Type B pancreatic cell (in vitro differentiated cells): ENCODE measurements at places on chromosomes 4 and X.

GRCh38 chr4:176238157-176238610, 30.8 kb downstream of the ASB5 start:
- DNase-seq: no peak

DNA sequence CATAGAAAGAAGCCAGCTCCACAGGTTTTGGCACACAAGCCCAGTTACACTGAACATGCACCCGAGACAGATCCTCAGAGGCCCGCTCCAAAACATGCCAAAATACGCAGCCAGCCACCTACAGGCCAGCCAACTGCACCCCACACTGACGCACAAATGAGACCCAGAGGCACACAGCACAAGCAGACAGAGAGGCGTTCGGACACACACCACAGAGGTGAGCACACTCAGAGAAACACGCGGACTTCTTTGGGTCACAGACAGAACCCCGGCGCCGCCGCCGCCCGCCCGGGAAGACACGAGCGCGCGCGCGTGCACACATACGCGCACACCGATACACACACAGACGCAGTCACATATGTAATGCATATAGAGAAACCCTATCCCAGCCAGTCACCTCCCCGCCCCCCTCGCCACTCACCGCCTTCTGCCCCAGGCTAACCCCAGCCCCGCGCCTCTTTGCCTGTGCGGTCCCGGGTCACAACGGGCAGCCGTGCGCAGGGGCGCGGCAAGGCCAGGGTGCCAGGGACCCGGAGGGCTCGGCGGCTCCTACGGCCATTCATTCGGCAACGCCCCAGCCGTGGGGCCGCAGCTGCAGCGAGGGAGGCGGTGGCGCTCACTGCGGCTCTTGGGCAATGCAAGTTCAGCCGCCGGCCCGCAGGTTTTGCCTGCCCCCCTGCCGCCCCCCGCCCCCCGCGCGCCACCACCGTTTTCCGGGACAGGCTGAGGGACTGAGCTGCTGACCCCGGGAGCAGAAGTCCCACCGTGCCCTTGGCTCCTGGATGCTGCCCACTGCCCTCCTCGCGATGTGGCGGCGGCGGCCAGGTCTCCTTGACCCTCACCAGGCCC, 553 bp downstream of the SEPTIN6 start:
- DNase-seq: no peak

DNA sequence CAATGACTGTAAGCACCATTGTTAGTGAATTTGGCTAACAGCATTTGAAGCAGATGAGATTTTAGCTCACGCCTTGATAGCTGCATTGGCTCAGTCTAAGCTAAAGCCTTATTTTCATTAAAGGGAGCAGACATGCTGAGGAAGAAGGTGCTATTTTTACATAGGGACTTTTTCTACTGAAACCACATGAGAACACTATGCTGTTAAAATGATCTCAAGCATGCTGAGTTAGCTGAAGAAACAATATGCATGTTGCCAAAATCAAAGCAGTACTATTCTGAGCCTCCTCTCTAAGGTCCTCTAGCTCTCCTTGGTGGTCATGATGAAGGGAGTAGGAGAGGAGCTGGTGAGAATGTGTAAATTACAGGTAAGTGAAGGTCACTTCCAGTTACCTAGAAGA, 134.4 kb upstream of the JADE1 start:
- DNase-seq: no peak

DNA sequence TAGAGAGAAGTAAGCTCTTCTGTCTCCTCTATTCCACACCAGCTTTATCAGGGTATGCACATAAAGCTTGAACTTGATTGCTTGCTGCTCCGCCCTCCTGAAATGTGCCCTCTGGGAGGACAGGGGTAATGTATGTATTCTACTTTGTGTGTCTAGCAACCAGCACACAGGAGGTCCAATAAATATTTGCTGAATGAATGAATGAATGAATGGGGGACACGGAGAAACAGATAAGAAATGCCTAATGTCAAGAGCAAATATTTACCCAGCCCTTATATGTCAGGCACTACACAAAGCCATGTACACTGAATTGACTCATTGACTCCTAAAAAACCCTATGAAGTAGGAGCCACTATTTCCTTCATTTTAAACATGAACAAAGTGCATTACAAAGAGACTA, 2.3 kb upstream of the MSL3 start:
- no peak for DNase-seq

DNA sequence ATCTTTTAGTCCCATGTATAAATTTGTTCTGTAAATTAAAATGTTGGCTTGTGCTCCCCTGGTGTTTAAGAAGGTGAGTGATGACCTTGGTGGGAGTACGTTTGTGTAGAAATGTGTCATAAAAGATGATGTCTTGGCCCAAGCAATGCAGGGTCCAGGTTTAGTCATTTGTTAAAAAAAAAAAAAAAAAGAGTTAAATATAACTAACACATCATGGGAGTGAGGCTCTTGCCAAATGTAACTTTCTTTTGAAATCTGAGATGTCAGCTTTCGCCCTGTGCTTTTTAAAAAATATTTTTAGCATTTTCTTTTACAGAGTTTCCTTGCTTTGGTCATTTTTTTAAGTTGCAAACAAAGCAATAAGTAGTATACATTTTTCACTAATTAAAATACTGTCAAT, 135.6 kb downstream of the FBXO8 start:
- no peak for DNase-seq

- DNase-seq: no peak
These were observed 19.0 kb downstream of the SMS start for GRCh38 chrX:21959362-21960051.

GRCh38 chr4:119872371-119873016, 194.2 kb downstream of the MAD2L1 start:
- no peak for DNase-seq

DNA sequence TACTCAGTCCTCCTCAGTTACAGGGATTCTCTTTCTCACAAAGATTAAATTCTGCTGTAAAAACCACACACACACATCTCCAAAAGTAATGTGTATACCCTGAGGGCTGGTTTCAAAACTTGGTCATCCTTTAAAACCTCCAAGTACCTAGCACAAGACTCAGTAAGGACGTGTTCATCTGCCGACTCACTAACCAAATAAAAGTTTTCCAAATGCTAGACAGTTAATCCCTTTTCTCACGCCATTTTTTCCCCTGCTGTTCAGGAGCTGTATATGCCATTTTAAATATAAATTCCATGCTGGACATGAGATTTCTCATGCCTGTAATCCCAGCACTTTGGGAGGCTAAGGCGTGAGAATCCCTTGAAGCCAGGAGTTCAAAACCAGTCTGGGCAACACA, 3.9 kb upstream of the SAT1 start:
- no peak for DNase-seq

DNA sequence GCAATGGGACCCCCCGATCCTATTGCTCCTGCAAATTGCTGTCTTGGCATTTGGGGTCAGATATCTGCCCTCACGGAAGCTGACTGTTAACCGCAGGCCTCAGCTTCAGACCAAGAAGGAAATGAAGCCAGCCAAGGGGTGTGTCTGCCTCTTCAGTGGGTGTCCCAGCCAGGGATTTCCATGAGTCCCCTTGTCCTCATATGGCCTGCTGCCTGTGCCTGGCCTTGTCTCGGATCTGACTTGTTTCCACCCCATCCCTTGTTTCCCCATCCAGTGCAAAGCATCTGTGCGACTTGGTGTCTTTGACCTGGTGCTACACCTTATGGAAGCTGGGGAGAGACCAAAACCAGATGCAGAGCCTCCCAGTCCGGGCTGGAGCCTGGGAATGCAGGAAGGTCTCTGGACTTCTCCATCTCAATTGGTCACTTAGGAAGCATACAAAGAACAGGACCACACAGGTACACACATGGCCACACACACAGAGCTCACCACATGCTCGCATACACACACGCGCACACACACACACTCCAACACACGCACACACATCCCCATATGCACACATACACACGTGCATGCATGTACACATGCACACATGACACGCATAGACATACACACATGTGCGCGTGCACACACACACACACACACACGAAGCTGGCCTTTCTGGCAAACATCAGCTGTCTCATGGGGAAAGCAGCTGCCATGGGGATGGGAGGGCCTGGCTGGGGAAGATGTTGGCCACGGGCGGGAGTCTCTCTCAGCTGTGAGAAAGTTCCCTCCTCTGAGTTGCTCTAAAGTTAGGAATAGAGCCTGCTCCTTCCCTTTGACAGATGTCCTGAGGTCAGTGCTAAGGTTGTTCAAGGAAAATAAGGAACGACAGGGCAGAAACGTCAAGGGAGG, 65.5 kb downstream of the CRMP1 start:
- DNase-seq: no peak

DNA sequence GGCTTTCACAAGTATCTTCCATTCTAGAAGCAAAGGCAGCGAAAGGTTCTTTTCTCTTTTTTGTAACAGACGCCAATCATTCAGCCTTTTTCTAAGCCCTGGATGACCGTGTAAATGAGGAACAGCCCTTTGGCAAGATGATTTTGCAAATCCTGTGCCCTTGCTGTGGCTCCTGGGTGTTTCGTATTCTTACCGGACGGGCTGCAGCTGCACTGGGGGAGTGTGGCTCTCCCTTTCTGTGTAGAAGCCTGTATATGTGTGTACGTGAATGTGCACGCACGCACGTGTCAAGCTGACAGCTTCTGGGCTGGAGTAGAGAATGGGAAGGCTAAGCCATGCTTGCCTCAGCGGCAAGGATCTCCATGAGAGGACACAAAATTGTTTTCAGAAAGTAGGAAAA, 8.2 kb downstream of the GRPEL1 start:
- no peak for DNase-seq

GRCh38 chr4:56250776-56251175, 136.5 kb downstream of the AASDH start:
- DNase-seq: no peak

DNA sequence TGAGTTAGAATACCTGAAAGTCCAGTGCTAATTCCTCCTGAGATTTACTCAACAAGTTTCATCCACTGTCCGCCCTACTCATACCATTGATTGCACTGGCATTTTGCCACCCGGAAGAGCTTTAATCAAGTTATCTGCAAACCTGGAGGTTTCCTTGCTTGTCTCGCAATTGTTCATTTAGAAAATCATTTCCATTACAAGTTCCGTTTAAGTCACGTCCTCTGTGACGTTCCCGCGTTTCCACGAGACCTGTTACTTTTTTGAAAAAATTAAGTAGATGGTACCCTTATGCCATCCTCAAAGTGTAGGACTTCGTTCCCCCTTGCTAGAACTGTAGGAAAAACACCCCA, 761 bp upstream of the FRYL start:
- DNase-seq: no peak

DNA sequence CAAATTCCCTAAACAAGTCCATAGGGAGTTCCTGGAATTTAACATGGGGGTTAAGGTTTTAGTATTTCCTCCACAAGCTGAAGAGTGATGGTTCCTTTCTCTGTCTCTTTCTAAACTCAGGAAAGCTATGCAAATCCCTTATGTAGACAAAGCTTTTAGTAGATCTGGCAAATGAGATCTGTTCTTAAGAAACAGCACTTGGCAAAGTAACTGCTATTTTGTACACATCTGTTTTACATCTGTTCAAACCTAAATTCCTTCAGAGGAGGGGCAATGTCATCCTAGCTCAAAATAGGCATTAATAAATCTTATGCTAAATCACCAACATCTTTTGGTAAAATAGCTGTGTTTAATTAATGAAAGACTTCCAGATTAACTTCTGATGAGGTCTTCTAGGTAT, 137.8 kb upstream of the TBC1D9 start:
- no peak for DNase-seq

DNA sequence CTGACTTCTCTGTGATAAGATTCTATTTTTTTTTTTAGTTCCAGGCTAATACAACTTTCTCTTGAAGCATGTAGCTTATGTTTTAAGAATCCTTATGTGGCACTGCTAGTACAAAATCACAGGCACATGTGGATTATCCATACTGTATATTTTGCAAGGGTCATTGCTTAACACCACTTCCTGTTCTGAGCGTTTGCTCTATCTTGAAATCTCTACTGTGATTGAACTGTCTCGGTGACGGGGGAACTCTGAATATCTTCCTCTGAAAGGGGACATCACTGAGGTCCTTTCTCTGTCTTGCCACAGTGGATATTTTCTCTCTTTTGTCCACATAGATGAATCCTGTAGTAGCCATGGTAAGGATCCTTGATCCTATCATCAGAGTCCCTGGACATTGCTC, 2.1 kb upstream of the WFS1 start:
- DNase-seq: no peak

DNA sequence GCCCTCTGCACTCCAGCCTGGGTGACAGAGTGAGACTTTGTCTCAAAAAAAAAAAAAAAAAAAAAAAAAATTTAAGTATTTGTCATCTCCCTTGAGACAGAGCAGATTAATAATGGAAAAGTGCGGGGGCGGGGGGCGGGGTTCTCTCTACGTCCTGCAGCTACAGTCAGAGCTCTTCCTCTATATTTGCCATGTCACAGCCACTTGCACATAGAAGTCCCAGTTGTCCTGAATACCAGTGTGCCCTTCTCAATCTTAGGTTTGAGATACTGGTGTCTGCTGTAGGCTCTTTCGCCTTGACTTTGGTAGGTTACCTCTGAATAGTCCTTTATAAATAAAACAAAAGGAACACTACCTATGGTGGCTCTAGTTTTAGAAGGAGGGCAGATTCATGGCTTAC, 237.8 kb upstream of the PGRMC2 start:
- DNase-seq: no peak

GRCh38 chr4:187827631-187828030, 167.9 kb upstream of the ZFP42 start:
- DNase-seq: no peak

DNA sequence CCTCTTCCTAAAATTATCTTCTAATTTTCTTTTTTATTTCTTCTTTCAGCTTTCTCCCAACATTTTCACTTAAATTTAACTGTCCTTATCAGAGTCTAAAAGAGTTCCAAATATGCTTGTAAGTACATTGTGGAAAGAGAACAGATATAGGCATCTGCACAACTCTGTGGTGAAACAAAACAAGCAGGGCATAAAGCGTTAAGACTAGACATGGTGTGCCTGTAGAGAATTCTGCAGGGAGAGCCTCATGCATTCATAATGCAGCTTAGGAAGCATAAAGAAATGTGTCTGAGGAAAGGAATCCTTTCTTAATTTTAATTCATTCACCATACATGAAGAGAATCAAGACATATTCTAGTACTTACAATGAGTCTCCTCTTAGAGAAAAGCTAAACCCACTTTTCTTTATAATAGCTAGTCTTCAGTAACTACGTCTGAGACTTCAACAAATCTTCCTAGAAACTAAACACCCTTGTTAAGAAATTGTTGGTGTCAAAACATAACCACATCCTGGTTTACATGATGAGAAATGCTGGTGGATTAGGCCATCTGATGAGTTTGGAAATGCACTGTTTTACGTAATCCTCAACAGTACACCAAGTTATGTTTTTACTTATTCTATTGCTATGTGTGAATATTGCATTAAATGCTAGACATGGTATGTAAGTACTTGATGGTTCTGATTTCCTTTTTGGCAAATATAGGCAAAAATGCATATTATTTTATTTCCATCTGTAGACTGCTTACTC, 307.8 kb upstream of the GIMD1 start:
- DNase-seq: no peak

DNA sequence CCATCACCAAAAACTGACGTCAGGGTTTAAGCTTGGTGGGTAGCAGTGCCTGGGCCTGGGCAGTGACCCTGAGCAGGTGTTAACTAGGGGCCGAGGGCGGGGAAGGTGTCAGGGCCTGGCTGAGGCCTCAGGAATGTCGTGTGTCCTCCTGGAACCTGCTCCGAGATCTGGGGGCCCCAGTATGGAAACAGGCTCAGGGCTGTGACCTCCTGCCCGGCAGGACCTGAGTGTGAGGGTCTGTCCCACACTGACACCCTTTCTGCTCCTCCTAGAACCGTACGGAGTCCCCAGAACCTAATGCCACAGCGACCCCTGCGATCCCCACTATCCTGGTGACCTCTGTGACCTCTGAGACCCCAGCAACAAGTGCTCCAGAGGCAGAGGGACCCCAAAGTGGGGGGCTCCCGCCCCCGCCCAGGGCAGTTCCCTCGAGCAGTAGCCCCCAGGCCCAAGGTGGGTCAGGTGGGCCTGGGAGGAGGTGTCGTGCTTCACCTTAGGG, 741 bp downstream of the HGFAC start:
- no peak for DNase-seq
